ENCODE measurements at places on chromosomes 5 and 9.
A peak's percentile ranks its signal among the peaks of the same experiment; 100 is the strongest.

GRCh38 chr5:90475436-90475980 lies 844 bp downstream of the POLR3G start:
- peak; percentile 3 for DNase-seq

DNA sequence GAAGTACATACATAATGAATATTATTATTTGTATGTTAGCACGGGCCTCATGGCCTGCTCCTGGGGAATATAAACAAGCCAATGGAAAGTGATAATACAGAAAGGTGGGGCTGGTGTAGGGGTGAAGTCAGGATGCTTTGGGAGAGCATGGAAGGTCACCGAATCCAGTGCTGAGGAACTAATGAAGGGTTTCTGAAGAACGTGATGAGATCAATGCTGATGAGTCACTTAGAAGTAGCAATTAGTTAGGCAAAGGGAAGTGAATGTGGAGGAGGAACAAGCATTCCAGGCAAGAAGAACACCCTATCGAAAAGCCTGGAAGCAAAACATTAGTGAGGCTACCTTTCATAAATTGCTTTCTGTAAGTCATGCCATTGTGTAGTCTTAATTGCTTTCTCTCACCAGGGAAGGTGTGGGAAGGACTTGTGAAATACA lies 2.1 kb downstream of the ANXA1 start:
- DNase-seq = no peak

DNA sequence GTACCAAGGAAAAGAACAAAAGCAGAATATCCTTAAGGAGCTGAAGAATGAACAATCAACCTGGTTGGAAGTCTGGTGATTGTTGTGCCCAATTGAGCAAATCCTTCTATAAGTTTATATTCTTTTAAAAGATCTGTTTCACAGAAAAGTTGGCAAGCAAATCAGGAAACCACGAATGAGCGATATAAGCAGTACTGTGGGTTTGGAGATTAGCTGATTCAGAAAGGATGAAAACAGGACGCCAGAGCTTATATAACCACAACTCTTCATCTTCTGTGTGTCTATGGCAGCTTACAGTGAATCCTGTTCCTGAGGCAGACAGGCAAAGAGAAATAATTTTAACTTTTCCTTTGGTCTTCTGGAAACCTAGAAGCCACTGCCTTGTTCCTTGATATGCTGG lies 61.7 kb downstream of the SLC38A9 start:
- no peak for DNase-seq

GRCh38 chr5:41507501-41507900 lies 2.9 kb downstream of the PLCXD3 start:
- no peak for DNase-seq

DNA sequence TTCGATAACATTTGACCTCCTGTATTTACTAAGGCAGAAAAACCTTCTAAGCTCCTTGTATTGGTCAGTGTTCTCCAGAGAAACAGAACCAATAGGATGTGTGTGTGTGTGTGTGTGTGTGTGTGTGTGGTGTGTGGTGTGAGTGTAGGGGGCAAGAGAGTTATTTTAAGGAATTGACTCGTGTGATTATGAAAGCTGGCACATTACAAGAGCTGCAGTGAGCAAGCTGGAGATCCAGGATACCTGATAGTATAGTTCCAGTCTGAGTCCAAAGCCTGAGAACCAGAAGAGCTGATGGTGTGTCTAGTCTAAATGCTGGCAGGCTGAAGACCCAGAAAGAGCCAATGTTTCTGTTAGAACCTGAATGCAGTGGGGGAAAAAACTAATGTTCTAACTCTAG lies 21.2 kb upstream of the PIK3R1 start:
- DNase-seq = no peak

DNA sequence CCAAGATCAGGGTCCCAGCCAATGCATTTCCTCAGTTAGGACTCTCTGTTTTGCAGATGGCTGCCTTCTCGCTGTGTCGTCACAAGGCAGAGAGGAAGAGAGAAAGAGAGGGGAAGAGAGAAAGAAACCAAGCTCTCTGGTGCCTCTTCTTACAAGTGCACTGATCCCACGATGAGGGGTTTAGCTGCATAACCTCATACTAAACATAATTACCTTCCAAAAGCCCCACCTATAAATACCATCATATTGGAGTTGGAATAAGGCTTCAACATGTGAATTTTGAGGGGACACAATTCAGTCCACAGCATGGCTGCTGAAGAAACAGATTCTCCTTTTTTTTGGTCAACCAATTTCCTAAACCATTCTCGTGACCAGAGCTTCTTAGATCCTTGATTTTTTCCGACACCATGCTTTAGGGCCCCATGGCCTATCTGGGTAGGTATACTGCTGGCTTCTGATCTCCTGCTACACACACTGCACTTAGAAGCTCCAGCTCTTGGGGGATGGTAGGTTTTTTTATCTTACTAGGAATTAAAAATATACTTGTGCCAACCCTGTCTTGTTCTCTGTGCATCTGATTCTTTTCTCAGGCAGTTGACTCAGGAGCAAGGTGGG lies 5.1 kb downstream of the CAMK4 start:
- DNase-seq = peak; percentile 28

GRCh38 chr5:9834871-9835770 lies 205.0 kb upstream of the TAS2R1 start:
- no peak for DNase-seq

DNA sequence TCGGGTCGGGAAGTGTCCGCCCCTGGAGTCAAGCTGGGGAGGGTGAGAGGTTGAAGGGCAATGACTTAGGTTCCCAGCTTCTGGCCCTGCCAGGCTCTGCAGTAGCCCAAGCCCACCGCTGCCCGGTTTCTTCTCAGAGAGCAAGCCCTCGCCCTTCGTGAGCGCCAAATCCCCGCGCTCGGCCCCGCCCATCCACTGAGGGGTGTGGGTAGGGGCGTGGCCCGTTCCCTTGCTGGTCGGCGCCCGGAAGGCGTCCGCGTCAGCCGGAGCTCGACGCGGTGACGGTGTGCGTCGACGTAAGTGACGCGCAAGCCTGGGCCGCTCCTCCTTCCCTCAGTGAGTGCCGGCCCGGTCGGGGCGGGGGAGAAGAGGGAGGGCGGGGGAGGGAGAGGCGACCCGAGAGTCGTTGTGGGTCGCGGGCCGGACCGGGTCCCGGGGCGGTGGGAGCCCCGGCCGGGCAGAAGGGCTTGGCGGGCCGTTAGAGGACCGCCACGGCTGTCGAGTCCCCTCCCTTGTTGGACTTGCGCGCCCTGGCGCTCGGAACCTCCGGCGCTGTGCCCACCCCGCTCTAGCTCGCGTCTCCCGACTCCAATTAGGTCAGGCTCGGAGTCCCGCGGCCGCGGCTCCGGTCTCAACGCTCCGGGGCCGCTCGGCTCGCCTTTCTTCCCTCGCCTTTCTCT lies 659 bp downstream of the ZNF131 start:
- DNase-seq = peak; percentile 97

DNA sequence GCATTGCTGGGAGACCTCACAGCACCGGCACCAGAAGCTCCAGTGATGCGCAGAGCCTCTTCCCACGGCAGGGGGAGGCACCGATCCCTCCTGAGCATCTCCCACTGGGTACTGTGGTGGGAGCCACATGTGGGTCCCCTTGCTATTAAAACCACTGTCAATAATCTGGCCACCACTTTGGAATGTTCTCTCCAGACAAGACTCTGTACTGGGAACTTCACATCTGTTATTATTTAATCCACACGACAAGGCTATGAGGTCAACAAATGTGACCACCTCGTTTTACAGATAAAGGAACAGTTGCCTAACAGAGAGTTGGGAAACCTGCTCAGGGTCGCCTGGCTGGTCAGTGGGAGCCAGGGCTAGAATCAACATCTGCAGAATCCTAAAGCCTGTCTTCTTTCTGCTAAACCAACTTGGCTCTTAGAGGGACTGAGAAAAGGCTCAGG lies 72.7 kb downstream of the EPB41L4B start:
- no peak for DNase-seq

GRCh38 chr9:105331160-105331559 lies 86.7 kb downstream of the SLC44A1 start:
- DNase-seq = no peak

- peak; percentile 49 for DNase-seq
Measured at GRCh38 chr5:150175536-150175935, 9.0 kb downstream of the CDX1 start.

DNA sequence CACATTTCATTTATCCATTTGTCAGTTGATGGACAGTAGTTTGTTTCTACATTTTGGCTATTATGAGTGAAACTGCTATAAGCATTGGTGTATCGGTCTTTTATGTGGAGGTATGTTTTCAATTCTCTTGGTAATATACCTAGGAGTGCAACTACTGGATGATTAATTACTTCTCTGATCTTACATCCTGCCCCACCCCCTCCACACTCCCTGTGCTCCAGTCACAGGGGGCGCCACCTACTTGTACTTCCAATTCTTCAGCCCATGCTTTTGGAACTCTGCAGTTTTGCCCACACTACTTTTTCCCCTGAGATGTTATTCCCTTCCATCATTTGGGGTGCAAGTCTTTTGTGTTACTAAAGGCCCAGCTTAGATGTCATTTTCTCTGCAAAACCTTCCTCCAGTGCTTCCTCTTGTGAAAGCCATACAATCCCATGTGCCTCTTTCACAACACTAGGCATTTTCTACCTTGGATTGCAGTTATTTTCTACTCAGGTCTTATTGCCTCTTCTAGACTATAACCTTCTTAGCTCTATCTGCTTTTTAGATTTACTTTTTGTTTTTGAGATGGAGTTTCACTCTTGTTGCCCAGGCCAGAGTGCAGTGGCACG lies 42.1 kb downstream of the SEC61B start:
- peak; percentile 26 for DNase-seq

- DNase-seq = no peak
Measured at GRCh38 chr9:123072407-123072995, 39.0 kb downstream of the GPR21 start.

- no peak for DNase-seq
Measured at GRCh38 chr5:177595991-177596774, 3.7 kb upstream of the B4GALT7 start.

DNA sequence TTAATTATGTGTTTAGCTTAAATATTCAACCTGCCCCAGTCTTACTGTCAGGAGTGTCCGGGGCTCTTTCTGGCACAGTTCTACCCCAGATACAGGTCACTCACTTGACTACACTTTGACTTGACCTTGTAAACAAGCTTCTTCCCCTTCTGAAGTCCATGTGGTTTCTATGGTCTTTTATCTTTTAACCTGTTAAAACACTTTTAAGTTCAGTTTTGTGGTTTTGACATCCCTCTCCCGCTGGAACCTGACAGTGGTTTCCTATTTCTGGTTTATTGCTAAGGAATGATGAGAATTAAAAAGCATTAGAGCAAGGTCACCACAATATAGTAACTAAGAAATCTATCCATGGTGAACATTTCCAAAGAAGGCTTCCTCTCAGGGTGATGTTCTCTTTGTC lies 300.1 kb downstream of the TMEM167A start:
- DNase-seq = no peak

DNA sequence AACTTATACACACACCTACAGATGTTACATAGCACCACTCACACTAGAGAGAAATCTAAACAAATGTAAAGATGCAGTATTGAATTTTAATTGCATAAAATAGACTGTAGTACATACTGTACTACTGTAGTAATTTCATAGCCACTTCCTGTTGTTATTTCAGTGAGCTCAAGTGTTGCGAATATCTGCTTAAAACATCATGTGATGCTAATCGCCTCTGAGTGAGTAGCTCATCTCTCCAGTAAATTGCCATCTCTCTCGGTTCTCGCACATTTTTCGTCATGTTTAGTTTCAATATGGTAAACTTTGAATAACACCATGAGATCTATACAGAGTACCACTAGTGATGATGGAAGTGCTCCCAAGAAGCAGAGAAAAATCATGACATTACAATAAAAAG lies 22.0 kb upstream of the ARHGEF28 start:
- DNase-seq = no peak

- no peak for DNase-seq
Measured at GRCh38 chr5:41748631-41749030, 121.6 kb downstream of the OXCT1 start.

GRCh38 chr9:27717991-27718390 lies 144.7 kb upstream of the C9orf72 start:
- DNase-seq = no peak

DNA sequence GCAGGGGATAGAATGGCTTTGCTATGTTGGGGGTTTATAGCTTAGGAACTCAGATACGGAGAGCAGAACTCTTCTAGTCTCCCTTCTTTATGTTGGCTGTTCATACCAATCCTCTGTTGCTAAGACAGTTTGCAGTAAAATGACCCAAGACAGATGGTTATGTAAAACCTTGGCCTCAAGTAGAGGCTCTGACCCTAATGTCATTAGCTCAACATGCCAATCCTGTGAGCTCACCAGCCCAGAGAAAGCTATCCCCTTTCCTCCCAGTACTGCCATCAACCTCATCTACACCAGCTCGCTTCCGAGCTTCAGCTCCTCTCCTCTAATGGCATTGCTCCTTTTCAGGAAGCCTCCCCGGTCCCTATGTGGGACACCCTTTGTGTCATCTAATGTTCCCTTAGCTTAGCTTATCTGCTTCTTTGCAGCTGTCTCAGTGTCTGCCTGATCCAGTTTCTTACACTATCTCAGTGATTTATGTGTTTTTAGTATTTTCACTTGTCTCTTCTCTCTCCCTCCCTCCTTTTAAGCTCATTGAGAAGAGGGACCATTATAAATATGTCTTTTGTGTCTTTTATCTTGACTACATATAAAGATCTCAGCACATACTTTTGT lies 281.3 kb upstream of the CLINT1 start:
- DNase-seq = no peak
